Umbilical cord (tissue), 2 donors: ENCODE measurements at places on chromosomes 3 and 15.

GRCh38 chr15:43908516-43909050 is 81.8 kb downstream of the WDR76 start:
- peak; percentile 83 for DNase-seq

DNA sequence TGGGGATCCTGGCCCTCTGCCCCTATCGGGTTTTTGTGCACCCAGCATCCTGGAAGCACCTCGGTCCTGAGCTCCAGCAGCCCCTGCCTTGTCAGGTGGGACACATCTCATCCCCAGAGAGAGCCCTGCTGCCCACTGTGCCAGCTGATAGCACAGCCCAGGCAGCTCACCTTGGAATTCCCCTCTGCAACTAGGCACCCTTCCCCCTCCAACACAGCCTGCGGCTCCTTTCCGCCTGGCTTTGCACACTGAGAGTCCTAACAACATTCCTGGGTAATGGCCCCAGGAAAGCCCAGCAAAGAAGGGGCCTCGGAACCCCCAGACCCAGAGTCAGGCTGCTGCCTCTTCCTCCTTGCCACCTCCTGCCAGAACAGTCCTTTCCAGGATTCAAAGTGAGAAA is 5.9 kb downstream of the HCN4 start:
- no peak for DNase-seq

- DNase-seq, result peak; percentile 35
Measured at GRCh38 chr3:190306513-190307163, 15.6 kb downstream of the CLDN1 start.

DNA sequence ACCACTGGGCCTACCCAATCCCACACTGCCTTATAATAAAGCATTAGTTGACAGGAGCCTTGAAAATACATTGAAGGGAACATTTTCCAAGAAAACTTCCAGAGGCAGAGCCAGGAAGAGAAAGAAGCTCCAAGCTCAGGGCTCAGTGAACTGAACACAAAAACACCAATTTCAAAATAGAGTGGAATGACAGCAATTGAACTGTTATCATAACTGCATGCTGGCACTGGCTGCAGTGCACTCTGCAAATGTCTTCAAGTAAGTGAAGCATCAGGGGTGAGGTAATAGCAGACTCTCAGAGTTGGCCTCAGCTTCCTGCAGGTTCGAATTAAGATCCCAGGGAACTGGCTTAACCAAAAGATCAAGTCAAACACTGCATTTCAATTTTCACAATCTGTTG is 388.0 kb upstream of the WNT5A start:
- no peak for DNase-seq

DNA sequence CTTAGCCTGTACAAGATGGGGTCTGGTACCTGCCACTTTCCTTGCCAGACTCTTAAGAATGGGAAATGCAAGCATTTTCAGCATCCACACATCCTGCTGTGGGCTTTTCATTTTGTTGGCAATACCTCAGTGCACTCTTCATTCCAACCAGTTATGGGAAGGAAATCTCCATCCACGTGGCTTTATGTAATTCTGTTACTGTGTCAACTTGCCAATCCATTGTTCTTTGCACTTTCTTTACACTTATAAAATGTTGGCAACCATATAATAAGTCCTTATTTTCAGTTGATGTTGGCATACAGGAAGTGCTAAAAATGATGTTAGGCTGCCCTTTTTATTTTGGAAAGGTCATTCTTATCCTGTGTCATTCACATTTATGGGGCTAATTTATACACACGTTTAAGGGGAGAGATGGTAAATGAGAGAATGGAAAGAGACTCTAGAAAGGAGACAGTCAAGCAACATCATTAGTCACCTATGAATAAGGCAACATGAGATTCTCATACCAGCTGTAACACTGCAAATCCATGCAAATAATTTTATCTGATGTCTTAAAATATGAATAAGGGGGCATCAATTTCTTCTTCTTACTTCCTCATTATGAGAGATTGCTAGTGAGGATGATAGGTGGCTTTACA is 238.7 kb downstream of the CHST2 start:
- peak; percentile 27 for DNase-seq

DNA sequence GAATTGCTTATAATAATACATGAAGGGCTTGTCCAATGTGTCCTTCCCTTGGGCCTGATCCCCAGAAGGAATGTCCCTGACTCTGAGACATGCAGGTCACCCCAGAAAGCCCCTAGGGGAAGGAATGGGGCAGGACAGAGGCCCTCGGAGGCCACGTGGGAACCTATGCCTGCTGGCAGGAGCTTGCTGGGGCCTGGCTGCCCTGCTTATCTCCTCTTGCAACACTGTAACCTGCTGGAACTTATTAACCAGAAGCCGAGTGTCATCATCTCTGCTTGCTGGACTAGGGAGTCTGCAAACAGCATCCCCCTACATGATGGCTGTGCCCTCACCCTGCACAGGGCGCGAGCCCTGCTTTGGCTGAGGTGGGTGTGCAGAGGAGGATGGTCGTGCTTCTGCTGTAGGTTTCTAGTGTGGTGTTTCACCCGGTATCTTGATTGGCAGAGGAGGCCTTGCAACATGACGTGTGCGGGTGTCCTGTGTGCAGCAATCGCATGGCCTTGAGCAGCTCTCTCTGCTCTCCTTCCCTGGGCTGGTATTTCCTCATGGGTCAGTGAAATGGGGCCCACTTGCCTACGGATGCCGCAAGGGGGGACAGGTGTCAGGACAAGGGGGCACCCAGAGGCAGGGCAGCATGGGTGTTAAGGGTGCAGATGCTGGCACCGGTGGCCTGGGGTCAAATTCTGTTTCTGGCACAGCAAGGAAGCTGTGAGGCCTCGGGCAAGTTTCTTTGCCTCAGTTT is 5.0 kb downstream of the CHST13 start:
- DNase-seq, result peak; percentile 76
